ENCODE measurements at places on chromosomes 1 and 21.

- DNase-seq: no peak
Measured at GRCh38 chr21:35905096-35905962, 155.0 kb downstream of the SETD4 start.

- no peak for DNase-seq
Measured at GRCh38 chr21:28257276-28257675, 735.4 kb downstream of the LTN1 start.

DNA sequence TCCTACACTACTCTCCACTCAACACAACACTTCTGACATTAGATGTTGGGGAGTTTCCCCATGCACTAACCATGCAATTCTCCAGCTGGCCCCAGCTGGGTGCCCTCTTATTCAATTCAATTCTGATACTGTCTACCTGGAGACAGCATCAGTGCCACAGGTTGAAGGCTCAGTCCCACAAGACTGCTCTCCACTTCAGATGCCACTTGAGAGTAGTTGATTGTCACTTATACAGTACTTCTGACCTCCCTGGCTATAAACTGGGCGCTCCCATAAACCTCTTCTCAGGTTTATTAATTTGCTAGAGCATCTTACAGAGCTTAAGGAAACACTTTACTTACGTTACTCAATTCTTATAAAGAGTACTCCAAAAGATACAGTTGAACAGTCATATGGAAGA, 442.3 kb downstream of the LRRIQ3 start:
- no peak for DNase-seq

DNA sequence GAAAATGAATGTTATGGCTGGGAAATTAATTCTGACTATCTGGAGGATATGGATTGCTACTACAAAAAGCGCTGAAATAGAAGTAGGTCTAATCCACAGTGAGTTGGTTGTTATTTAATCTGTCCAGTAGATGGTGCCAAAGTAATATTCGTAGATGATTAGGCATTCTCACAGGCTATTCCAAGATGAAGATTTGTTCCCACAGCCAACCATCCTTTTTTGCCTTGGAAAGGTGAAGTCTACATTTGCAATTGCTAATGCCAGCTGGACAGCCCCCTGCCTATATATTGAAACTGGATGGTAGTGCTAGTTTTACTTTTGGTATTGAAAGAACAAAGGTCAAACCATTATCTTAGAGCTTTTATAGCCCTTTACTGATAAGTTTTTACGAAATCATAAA, 43.8 kb downstream of the RBM11 start:
- DNase-seq: no peak

DNA sequence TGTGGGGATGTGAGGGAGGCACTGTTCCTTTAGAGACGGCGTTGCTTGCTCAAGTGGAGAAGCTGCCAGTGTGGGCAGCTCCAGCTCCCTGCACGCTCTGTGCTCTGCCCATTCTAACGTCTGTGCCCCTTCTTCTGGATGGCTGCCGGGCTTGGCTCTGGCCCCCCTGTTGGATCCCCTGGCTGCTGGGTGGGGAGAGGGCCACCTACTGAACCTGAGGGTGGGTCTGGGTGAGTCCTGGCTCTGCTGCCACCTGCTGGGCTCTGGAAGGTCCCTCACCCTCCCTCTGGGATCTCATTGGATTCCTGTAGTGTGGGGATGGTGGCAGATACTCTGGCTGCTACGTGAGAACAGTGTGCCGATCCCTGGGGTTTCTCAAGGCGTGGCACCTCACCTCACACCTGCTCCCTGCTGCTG, 5.0 kb downstream of the PFKL start:
- DNase-seq: peak; percentile 57

Data from activated CD4-positive, alpha-beta memory T cell treated with anti-CD3 and anti-CD28 coated beads for 36 hours (primary cell).